GOT3 (cell line): ENCODE measurements at places on chromosomes 3 and 15.

DNA sequence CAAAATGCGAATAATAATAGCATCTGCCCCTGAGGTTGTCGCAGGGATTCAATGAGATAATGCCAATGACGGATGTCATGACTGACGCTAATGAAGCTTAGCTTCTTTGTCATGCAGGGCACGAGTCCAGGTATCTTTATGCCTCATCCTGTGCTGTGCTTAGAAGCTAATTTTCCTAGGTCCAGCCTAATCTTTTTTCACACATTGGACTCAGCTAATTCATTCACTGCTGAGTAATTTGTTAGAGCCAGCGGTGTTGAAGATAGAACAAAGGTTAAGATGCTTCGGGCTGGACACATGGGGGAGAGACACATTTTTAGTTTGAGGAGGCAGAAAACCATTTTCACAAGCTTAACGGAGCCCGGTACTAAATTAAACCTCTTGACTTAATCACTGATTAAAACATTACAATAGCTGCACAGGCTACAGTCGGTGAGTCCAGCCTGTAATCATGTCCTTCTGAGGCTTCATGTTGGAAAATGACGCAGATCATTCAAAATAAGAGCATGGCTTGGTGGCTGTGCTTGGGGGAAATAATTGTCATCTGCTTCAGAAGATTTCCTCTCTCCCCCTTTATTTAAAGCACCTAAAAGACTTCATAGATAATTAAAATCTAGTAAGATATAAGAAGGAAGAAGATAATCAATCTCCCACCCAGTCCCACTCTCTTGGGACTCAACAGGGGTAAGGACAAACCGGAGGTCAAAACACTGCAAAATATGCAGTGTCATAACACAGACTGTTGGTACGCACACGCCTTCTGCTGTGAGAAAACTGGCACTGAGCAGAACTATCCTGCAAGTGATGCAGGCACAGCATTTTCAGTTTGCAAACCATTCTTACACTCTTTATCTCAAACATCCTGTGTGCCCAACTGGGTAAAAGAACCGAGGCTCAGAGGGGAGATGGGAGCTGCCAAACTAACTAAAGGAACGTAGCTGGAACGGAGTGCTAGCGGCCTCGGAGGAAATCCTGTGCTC, 3.3 kb upstream of the CCDC174 start:
- DNase-seq = no peak

DNA sequence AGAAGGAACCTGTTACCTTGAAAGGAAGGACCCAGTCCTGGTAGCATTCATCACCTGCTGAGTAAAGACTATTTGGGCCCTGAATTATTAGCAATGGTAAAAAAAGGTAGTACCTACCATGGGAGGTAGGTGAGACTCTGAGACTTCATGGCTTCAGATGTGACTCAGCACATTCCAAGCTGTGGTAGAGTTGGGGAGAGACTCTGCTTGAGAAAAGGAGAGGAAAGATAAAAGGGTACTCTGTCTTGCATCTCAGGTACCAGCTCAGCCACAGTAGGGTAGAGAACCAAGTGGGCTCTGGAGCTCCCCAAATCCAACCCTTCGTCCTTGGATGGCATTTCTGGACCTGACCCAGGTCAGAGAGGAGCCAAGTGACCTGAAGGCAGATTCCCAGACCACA, 430.4 kb downstream of the TBL1XR1 start:
- DNase-seq = no peak

GRCh38 chr15:82045179-82045891, 483 bp downstream of the MEX3B start:
- no peak for DNase-seq

DNA sequence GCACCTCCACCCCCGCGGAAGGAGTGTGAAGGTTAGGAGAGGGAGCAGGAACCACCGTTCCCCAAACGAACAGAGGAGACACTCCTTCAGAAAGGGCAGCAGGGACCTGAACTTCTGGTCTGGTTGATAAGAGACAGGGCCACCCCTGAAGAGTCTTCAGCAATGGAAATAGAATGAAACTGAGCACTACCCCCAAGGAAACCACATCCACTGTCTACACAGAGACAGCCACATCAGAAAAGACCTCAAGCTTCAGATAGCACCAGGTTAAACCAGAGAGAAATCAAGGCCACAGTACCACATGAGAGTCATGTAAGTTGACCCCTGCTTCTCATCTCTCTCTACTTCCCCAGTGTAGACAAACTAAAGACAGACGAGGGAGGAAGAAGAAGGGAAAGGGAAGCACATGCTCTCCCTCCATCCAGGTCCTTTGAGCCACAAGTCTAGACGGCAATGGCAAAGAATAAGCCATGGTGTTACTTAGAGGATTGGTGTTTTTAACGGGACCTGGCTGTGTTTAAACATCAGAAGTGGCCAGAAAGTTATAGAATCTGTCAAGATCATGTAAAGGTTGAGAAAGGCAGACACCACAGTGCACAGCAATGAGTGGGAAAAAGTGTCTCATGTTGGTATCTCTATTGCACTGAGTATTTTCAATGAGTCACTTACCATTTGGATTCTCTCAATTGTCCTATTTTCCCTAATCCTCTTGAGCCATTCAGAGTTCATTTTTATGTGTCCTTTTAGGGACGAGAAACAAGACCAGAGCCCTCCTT, 31.4 kb upstream of the CTNNB1 start:
- no peak for DNase-seq

DNA sequence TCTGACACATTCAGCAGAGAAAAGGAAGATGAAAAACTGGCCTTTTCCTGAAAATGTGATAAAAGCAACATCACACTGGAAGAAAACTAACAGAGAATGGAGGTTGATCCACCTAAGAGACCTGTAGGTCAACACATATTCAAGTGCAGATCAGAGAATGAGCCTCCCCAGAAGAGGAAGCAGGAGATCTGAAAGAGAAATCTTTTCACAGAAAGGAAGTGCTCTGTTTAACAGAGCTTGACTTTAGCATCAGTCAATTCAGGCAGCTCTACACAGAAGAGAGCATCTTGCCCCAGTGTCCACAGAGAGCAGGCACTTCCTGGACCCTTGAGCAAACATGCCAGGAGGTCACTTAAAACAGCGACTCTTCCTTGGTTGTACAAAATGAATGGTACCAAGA, 655.4 kb upstream of the GBE1 start:
- DNase-seq = no peak

GRCh38 chr15:57146506-57147201, 228.2 kb downstream of the TCF12 start:
- no peak for DNase-seq

DNA sequence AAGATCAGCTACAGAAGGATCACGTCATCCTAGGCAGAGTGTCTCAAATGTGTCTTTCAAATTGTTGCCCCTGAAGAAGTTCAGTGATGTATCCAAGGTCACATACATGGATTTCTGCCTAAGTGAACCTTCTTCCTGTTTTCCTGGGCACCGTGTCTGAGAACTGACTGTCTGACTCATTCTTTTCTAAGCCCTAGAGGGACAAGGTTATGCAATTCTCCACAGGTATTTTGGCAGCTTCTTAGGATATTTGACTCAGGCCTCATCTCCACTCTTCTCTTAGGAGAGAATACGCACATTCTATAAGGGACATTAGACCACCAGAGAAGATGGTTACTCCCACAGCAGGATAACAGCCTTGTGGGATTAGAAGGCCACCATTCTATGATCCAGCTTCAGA, 391.9 kb upstream of the THBS1 start:
- no peak for DNase-seq

- DNase-seq = no peak
Observed at GRCh38 chr15:75389791-75390382, 21.5 kb upstream of the MAN2C1 start.

- no peak for DNase-seq
Observed at GRCh38 chr15:33780011-33780768, 188.1 kb upstream of the CHRM5 start.

GRCh38 chr15:66739287-66739686, 37.3 kb downstream of the SMAD6 start:
- DNase-seq = no peak

GRCh38 chr15:54506977-54507524, 528.8 kb downstream of the UNC13C start:
- no peak for DNase-seq

- DNase-seq = no peak
Observed at GRCh38 chr3:55855311-55855710, 368.2 kb upstream of the WNT5A start.

GRCh38 chr15:96122077-96123027, 208.1 kb upstream of the NR2F2 start:
- no peak for DNase-seq

GRCh38 chr3:171763392-171763791, 46.9 kb downstream of the PLD1 start:
- DNase-seq = no peak

DNA sequence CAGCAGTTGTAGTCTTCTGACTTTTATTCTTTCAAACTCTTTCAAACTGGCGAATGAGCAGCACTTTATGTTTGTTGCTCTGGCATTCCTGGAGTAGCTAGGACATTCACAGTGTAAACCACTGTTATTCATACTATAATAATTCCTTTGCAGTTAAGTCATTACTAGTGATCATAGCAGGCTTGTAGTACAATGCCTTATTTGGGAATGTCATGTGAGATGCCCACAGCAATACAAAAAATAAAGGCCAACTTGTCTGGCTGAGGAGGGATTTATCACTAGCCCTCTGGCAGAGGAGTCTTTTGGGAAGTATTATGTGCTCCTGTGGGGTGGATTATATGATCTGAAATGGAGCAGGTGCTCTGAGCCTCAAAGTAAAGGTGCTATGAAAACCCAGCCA, 197.2 kb downstream of the VGLL3 start:
- DNase-seq = no peak

GRCh38 chr15:52292780-52293392, 2.7 kb downstream of the MYO5C start:
- no peak for DNase-seq

- no peak for DNase-seq
Observed at GRCh38 chr3:123422457-123422856, 26.4 kb downstream of the ADCY5 start.

DNA sequence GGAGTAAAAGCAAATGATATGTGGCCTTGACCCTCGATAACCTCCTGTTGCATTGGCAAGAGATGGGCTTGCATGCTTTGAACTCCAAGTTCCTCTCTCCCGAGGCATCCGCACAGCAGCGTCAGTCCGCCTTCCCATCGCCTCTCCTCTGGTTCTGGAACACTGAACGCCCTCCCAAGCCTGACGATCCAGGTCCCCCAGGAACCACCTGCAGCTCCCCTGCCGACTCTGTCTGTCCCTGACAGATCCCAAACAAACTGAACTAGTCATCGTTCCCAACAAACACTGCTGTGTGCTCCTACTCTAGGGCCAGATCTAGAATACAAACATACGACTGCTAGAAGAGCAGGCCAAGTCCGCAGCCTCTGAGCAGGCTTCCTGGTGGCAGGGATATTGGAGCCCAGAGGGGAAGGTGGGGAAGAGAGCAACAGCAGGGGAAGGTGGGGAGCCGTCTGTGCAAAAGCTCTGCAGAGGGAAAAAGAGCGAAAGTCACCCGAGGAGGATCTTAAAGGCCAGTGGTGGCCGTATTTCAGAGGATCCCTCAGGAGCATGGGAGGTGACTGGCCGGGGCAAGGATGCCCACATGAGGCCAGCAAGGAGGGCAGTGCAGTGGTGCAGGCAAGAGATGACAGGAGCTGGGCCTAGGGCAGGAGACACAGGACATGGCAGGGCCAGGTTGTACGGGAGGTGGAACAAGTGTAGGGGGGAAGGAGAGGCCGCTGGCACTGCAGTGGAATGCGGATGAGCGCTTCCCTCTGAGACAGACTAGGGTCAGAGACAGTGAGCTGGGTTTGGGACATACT, 50.8 kb downstream of the PCSK6 start:
- no peak for DNase-seq

DNA sequence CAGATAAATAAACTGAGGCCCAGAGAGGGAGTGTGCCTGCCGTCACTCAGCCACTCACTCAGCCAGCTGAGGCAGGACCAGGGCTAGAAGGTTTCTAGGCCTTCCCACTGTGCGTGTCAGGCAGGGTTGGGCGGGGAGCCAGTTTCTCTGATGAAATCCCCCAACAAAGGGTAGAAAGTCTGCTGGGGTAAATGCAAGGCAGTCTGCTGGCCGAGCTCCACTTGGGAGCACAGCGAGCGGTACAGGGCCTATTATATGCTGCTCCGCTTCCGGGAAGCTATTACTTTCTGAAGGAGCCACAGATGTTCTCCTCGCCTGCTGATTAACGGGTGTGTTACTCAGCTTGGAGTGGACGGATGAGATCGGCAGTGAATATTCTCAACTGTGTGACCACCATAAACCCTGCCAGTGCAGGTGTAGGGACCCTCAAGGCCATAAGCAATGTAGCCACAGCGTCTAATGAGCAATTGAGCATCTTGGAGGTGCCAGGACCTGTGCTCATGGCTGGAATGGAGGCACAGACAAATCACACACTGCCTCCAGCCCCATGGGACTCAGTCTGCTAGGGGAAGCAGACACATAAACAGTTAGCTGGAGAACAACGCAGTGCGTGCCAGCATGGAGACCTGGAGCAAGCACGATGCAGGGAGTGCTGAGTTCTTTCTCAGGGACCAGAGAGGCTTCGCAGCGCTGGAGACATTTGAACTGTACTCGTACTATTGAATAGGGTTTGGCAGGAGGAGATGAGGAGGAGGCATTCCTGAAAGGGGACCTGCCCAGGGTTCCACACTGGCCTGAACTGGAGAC, 42.1 kb downstream of the CORO2B start:
- peak; percentile 79 for DNase-seq

- no peak for DNase-seq
Observed at GRCh38 chr3:127392156-127392490, 104.3 kb upstream of the PRR20G start.

DNA sequence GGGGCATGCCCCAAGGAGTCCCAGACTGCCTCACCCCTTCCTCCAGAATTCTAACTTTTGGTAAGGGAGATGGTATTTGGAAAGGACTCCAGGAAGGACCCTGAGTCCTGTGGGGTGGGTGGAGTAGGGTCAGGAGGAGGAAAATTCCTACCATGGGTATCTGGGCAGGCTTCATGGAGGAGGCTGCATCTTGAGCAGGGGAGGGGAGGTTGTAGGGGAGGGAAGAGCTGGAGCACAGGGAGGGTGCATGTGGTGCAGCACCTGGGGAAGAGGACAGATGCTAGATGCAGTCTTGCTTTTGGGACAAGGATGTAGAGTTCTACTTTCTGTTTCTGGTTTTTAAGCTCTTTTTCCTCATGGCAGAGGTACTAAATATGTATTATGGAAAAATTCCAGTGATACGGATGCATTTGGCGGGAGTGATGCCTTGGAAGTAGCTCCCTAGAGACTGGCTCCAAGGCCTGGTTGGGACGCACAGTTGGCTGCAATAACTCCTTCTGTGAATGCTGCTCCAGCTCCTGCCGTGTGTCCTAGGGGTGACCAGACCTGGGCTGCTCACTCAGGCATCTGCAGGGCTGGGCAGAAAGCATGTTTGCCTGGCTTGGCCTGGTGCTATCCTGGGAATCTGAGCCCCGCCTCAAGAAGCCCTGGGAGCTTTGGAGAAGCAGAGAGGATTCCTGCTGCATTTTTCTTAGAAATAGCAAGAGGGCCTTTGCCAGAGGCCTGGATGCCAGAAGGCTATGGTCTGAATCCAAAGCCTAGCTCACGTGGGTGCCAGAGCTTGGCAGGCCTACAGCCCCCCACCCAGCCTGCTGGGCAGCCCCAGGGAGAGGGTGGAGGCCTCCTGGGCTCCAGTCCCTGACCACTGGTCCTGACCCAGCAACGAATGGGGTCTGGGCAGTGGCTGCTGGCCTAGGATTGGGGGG, 10.1 kb downstream of the SEMA3F start:
- DNase-seq = no peak
